ENCODE measurements at places on chromosomes 3 and 15.

- DNase-seq: no peak
These were observed 64.6 kb downstream of the SLCO2A1 start for GRCh38 chr3:133965013-133965570.

DNA sequence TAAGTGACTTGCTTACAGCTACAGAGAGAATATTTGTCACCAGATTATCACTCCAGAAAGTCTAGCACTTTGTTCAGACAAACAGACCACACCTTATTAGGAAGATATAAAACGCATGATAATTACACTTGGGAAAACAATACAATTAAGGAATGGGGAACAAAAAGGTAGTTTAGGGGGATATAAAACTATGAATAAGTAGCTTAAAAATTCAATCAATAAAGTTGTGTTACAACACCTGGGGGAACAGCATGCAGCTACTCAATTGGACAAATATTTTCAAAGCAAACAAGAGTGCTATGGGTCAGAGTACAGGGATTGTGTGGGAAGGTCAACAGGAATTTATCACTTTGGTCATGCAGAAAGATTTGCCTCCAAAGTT, 15.1 kb downstream of the CLDN1 start:
- no peak for DNase-seq

- no peak for DNase-seq
These were observed 217.8 kb downstream of the CHST2 start for GRCh38 chr3:143337387-143337786.

GRCh38 chr15:70632491-70633102, 130.8 kb downstream of the UACA start:
- DNase-seq: no peak

DNA sequence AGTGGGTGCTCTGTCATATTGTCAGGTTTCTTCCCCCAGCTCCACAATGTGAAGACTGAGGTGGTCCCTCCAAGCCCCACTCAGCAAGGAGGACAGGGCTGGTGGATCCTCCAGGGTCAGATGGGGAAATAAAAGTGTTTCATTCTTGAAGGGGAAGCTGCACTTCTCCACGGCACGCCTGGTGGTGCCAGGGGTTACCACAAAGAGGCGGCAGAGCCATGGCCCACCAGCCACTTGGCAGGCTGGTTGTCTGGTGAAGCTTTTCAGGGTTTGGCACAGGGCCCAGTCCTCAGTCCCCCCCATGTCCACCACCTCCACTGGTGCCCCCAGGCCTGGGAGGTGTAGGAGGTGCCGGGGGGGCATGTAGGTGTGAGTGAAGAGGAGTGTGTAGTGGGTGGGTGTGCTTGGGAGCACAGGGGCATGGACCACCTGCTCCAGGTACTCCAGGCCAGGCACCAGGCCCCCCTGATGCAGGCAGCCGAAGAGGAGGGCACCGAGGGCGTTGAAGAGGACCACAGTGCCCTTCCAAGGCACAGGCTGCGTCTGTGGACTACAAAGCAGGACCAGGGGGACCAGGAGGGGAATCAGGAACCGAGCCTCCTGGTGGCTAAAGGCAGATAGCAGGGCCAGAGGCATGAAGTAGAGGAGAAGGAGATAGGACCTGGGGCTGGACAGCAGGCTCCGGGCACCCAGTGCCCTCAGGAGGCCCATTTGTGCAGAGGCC, 5.0 kb upstream of the NCBP2 start:
- DNase-seq: no peak

- no peak for DNase-seq
These were observed 198.1 kb downstream of the SLC9A9 start for GRCh38 chr3:143650120-143650519.

- no peak for DNase-seq
These were observed 31.1 kb downstream of the FBXO40 start for GRCh38 chr3:121624147-121624899.

- no peak for DNase-seq
These were observed 275.2 kb upstream of the MEIS2 start for GRCh38 chr15:37375519-37375918.

GRCh38 chr3:186802701-186803100, 3.6 kb downstream of the RFC4 start:
- DNase-seq: no peak

DNA sequence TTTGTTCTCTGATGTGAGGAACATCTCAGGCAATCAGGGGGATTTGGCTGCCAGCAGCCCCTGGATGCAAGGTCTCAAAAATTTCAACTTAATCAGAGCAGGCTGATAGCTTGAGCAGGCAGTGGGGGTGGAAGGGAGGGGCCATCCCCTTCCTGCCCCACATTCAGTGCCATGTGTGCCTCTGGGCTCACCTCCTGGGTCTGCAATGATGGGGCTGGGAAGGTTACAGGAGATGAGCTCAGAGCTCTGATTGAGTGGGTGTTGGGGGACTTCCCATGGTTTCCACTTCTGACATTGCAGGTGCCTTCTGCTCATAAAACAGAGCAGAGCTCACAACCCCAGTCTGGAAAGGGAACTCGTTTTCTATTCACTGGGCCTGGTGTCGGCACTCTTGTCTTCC, 37.0 kb downstream of the PARP16 start:
- no peak for DNase-seq

- no peak for DNase-seq
These were observed 5.7 kb upstream of the CCDC80 start for GRCh38 chr3:112646623-112647022.

DNA sequence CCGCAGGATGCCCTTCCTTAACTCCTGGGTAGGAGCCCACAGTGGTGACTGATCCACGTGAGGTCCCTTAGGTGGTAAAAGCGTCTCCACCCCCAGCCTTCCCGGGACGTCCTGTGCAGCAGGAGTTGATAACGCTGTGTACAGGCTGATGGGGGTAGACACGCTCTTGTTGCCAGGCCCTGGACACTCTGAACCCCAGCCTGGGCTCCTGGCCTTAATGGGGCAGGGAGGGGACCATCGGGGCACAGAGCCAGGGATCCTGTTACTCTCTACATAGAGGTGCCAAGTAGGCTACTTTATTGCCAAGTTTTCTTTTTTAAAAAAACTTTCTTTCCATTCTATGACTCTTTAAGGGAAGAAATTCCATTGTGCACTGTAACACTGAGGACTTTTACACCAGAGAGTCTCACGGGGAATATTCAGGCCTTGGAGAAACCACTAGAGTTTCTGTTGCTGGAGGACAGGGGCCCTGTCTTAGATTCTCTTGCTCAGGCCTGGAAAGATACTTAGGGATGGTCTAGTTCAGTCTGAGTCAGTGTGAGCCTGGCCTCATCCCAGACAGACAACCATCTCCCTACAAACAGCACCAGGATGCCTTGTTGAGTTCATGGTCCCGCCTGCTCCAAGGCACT, 104.3 kb upstream of the RNU6-1 start:
- no peak for DNase-seq
